ENCODE measurements at places on chromosomes 2 and 18.

DNA sequence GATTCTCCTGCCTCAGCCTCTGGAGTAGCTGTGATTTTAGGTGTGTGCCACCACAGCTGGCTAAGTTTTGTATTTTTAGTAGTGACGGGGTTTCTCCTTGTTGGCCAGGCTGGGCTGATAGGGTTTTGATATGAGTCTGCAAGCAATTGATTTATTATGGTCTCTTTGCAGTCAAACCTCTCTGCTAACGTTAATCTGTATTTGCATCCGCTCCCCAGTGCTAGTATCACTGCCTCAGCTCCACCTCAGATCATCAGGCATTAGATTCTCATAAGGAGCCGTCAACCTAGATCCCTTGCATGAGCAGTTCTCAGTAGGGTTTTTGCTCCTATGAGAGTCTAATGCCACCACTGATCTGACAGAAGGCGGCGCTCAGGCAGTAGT is 19.0 kb downstream of the HAT1 start:
- no peak overlapping the region for H3K27ac ChIP-seq
- no peak overlapping the region for H3K4me3 ChIP-seq
- H3K36me3 ChIP-seq: peaks cover 19% of the 10 kb centered on the region

DNA sequence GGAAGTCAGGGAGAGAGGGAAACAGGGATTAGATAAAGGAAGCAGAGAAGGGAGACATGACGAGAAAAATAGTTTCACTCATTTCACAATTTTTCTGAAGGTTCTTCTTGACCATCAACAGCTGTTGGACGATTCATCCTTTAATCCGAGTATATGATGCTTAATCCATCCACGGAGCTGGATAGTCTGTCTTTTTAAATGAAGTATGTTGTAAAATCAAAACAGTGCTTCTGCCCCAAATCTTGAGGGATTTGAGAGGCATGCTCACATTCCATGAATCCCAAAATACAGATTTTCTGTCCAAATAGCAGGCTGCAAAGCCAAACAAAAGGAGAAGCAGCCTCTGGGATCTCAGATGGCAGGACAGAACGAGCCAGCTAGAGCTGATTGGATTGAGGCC is 47.5 kb downstream of the EPAS1 start:
- peaks cover 7% of the 10 kb centered on the region for H3K27me3 ChIP-seq
- DNase-seq: no peak
- H3K36me3 ChIP-seq: peaks cover 15% of the 10 kb centered on the region
- no peak overlapping the region for H3K27ac ChIP-seq

DNA sequence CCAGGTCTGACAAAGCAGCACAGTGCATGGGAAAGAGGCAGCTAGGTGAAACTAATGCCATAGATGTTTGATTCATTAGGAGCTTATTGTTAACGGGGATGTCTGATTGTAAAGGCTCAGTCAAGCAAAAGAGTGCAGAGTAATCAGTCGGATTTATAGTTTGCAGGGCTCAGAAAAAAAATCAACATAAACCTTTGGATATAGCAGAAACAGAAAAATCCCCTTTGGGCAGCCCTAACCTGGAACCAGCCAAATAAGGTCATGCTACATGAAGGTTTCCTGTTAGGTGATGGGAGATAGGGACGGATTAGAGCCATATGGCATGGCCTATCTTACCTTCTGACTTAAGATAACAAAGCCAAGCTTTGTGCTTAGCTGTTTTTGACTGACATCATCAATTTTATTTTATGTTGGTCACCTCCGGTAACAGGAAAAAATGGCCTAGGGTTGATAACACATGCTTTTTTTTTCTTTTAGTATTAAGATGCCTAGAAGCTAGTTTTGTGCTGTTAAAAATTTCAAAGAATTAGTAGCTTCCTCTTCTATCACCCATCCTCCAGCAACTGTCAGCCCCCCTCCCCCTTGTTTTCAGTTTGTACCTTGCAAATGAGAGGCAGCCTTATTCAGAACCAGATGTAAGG is 60.7 kb upstream of the ZEB2 start:
- H3K4me3 ChIP-seq: no peak overlapping the region
- H3K27me3 ChIP-seq: peaks cover 30% of the 10 kb centered on the region
- no peak overlapping the region for H3K27ac ChIP-seq
- DNase-seq: no peak
- no peaks in the 10 kb centered on the region for H3K36me3 ChIP-seq

GRCh38 chr18:23238651-23239349 is 103.5 kb downstream of the CABLES1 start:
- H3K27ac ChIP-seq: no peak overlapping the region
- no peak overlapping the region for H3K4me3 ChIP-seq
- peaks cover 2% of the 10 kb centered on the region for H3K27me3 ChIP-seq
- peaks cover 30% of the 10 kb centered on the region for H3K4me1 ChIP-seq

- no peaks in the 10 kb centered on the region for H3K27me3 ChIP-seq
- H3K36me3 ChIP-seq: no peaks in the 10 kb centered on the region
- no peaks in the 10 kb centered on the region for H3K4me1 ChIP-seq
- H3K4me3 ChIP-seq: no peak overlapping the region
- no peak for DNase-seq
Observed at GRCh38 chr2:187409682-187410081, 38.4 kb downstream of the CALCRL start.

DNA sequence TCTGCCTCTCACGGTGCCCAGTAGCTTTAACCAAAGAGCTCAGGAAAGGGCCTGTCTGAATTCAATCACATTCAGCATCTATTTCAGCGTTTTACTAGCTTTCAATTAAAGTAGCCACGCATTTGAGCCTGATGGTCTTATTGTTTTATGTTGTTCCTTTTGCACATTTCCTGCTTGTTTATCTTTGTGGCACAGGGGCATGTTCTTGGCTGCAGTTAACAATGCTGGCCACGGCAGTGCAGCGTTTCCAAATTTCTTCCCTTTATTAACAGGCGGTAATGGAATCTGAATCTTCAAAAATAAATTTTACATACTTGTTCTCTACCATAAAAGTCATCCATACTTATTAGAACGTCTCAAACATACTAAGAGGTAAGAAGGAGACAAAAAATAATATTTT is 46.2 kb downstream of the HPCAL1 start:
- H3K36me3 ChIP-seq: peaks cover 2% of the 10 kb centered on the region
- no peak overlapping the region for H3K27ac ChIP-seq
- DNase-seq: no peak
- no peak overlapping the region for H3K4me3 ChIP-seq
- H3K27me3 ChIP-seq: no peaks in the 10 kb centered on the region
- H3K4me1 ChIP-seq: peaks cover 27% of the 10 kb centered on the region

GRCh38 chr18:22637787-22638186 is 220.1 kb upstream of the CTAGE1 start:
- H3K4me1 ChIP-seq: no peaks in the 10 kb centered on the region
- no peak overlapping the region for H3K27ac ChIP-seq
- no peak for DNase-seq
- H3K27me3 ChIP-seq: no peaks in the 10 kb centered on the region

DNA sequence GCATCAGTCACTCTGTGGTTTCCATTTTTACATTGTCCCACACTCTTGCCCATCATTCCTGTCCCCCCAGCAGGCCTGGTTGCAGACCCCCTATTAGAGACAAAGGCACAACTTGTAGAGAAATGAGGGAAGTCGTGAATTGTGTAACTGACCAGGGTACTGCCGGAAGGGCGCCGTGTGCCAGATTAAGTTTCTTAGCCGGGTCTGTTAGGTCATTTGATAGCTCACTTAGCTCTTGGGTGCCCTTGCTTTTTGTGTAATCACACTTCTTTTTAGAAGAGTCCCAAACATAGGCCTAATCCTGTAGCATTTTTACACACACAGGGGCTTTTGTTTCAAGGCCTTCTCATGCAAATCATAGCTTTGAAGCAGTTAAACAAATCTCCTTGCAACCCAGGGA is 87.2 kb downstream of the CTAGE1 start:
- H3K4me1 ChIP-seq: no peaks in the 10 kb centered on the region
- H3K27me3 ChIP-seq: no peaks in the 10 kb centered on the region
- H3K4me3 ChIP-seq: no peak overlapping the region
- H3K36me3 ChIP-seq: no peaks in the 10 kb centered on the region

- H3K36me3 ChIP-seq: no peaks in the 10 kb centered on the region
- H3K4me3 ChIP-seq: no peak overlapping the region
- no peak for DNase-seq
- H3K27ac ChIP-seq: no peak overlapping the region
Observed at GRCh38 chr2:36663851-36664695, 32.4 kb upstream of the VIT start.

- no peak overlapping the region for H3K4me3 ChIP-seq
- H3K4me1 ChIP-seq: no peaks in the 10 kb centered on the region
- peaks cover 2% of the 10 kb centered on the region for H3K27me3 ChIP-seq
- H3K27ac ChIP-seq: no peak overlapping the region
Observed at GRCh38 chr18:32391126-32391525, 79.6 kb downstream of the GAREM1 start.

DNA sequence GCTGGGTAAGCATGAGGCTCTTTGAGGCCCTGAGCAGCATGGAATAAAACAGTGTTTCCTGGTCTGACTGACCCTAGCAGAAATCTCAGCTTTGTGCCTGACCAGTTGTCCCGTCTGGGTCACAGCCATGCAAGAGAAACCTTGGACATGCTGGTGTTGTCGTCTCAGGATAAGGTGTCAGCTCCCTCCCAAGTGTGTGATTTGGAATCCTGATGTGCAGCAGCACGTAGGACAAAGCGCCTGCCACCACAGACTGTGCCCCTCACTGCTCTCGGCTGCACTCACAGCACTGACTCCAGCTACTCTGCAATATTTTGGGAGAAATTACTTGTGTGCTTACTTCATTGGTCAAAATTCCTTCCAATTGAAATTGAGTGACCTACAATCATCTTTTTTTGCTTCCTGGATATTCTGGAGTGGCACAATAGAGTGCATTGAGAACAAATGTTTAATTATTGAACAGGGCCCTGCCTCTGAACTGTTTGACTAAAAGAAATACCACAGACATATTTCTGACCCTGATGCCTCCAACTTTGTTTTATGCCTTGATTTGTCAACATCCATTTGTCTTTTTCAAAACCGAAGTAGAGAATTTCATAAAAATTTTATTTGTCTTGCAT is 352.4 kb downstream of the SOCS6 start:
- H3K27ac ChIP-seq: no peak overlapping the region
- no peaks in the 10 kb centered on the region for H3K36me3 ChIP-seq
- H3K4me3 ChIP-seq: no peak overlapping the region
- DNase-seq: no peak
- H3K4me1 ChIP-seq: no peaks in the 10 kb centered on the region
- H3K27me3 ChIP-seq: no peaks in the 10 kb centered on the region

GRCh38 chr2:20797096-20797495 is 25.8 kb downstream of the LDAH start:
- H3K36me3 ChIP-seq: peaks cover 60% of the 10 kb centered on the region
- no peaks in the 10 kb centered on the region for H3K27me3 ChIP-seq

DNA sequence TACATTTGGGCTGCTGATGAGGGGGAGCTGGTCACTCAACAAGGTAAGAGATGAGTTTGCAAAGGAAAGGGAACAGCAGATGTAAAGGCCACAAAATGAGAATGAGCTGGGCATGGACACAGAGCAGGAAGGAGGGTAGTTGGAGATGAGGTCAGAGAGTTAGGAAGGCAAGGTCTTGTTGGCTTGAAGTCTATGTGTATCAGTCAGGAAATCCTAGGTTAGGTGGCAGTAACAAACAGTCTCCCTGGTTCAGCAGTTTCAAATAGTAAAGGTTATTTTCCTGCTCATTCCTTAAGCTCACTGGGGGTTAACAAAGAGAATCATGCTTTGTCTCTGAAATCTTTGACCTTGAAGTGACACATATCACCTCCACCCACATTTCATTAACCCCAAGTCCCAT is 58.3 kb upstream of the ARL4C start:
- H3K4me3 ChIP-seq: no peak overlapping the region
- peaks cover 5% of the 10 kb centered on the region for H3K4me1 ChIP-seq
- H3K27me3 ChIP-seq: peaks cover 6% of the 10 kb centered on the region

- peaks cover 17% of the 10 kb centered on the region for H3K4me1 ChIP-seq
- no peak overlapping the region for H3K4me3 ChIP-seq
- H3K27ac ChIP-seq: no peak overlapping the region
Observed at GRCh38 chr2:24121469-24121868, 1.7 kb downstream of the PFN4 start.

GRCh38 chr2:176669398-176670174 is 400.3 kb downstream of the MTX2 start:
- no peaks in the 10 kb centered on the region for H3K4me1 ChIP-seq
- DNase-seq: no peak
- H3K36me3 ChIP-seq: no peaks in the 10 kb centered on the region

DNA sequence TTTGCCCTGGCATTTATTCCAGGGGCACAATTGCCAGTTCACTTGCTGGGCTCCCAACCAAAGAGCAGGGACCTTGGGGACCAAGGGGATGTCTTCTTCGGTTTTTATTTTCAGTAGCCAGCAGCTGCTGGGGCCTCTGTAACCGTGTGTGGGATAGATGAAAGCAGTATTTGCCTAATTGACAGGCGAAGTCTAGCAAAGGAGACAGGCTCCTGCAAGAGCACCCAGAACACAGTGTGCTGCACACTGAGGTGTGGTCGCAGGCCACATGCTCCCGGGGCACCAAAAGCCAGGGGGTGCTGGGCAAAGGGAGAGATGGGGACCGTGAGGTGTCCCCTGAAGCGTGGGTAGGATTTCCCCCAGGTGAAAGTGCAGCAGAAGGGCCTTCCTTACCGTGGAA is 5.3 kb downstream of the SAG start:
- no peaks in the 10 kb centered on the region for H3K36me3 ChIP-seq
- no peak for DNase-seq
- H3K27me3 ChIP-seq: peaks cover 9% of the 10 kb centered on the region
- no peak overlapping the region for H3K4me3 ChIP-seq
- no peak overlapping the region for H3K27ac ChIP-seq

DNA sequence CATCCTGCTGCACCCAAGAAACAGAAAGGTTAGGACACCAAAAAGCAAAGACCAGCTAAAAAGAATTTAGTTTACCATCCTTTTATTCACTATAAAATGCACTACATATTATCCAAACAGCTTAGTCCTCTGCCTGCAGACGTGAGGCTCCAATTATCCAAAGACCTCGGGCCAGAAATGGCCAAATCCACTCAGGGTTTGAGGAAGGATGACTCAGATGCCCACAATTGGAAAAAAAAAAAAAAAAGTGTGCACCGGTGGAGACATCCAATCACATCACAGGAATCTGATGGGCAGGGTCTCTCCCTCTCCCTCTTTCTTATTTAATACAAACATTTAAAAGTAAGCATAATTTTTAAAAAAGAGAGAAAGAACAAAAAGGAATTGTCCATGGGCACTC is 65.7 kb downstream of the TRABD2A start:
- H3K36me3 ChIP-seq: peaks cover 9% of the 10 kb centered on the region
- H3K27ac ChIP-seq: no peak overlapping the region
- DNase-seq: no peak
- H3K27me3 ChIP-seq: peaks cover 1% of the 10 kb centered on the region

GRCh38 chr2:120013597-120014223 is 833 bp downstream of the EPB41L5 start:
- H3K4me1 ChIP-seq: peaks cover 15% of the 10 kb centered on the region
- no peak overlapping the region for H3K27ac ChIP-seq
- H3K27me3 ChIP-seq: peaks cover 13% of the 10 kb centered on the region
- H3K36me3 ChIP-seq: no peaks in the 10 kb centered on the region
